Stimulated activated CD8-positive, alpha-beta memory T cell treated with anti-CD3 and anti-CD28 coated beads, Interleukin-7, amount 100 ng/mL, for 4 hours (primary cell): ENCODE measurements at places on chromosomes 5 and 9.

DNA sequence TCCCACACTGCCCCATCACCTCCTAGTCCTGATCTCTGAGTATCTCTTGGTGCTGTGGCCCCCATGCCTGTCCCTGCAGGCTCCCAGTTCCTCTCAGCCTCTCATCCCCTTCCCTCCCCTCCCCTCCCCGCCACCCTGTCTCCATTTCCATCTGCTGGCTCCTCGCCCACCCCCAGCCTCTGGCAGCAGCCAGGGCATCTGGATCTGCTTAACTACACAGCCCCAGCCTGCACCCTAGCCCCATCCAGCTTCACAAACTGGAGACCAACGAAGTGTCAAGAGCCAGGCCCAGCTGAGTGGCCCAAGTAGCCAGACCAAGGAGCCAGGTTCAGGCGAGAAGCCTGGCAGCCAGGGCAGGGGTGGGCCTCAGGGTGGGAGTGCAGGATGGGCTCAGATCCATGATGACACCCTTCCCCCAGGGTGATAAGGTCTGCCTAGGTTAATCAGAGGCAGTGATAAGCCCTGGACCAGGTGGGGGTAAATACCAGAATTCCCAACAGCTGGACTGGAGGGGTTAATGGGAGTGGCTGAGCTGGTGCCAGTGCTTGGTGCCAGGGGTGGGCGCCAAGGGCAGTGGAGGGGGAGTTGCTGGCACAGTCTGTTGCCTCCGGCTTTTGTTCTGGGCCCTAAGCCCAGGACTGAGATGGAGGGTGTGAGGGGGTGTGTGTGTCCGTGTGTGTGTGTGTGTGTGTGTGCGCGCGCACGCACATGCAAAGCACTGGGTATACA, 2.5 kb downstream of the IL11RA start:
- DNase-seq: no peak

- no peak for DNase-seq
Measured at GRCh38 chr9:89718176-89718575, 113.4 kb downstream of the GADD45G start.

DNA sequence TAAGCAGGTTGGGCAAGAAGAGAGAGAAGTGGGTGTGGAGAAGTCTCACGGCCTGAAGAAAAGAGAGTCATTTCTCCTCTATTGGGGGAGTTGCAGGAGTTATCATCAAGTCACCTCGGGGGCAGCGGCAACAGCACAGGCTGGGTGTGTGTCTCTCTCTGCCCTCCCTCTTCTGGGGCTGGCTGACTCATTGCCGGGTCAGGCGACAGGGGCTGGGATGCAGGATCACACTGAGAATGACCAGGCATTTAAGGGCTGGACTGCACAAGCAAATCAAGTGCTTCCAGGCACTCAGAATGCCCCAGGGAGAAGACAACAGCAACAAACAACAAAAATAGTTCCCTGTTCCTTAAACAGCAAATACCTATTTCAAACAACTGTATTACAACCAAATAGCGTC, 6.3 kb upstream of the EQTN start:
- DNase-seq: no peak

GRCh38 chr5:3191585-3191984, 404.0 kb upstream of the IRX1 start:
- DNase-seq: no peak

- no peak for DNase-seq
Measured at GRCh38 chr5:173180331-173180730, 36.0 kb downstream of the BNIP1 start.

GRCh38 chr5:132475987-132476875, 14.3 kb downstream of the IRF1 start:
- no peak for DNase-seq

DNA sequence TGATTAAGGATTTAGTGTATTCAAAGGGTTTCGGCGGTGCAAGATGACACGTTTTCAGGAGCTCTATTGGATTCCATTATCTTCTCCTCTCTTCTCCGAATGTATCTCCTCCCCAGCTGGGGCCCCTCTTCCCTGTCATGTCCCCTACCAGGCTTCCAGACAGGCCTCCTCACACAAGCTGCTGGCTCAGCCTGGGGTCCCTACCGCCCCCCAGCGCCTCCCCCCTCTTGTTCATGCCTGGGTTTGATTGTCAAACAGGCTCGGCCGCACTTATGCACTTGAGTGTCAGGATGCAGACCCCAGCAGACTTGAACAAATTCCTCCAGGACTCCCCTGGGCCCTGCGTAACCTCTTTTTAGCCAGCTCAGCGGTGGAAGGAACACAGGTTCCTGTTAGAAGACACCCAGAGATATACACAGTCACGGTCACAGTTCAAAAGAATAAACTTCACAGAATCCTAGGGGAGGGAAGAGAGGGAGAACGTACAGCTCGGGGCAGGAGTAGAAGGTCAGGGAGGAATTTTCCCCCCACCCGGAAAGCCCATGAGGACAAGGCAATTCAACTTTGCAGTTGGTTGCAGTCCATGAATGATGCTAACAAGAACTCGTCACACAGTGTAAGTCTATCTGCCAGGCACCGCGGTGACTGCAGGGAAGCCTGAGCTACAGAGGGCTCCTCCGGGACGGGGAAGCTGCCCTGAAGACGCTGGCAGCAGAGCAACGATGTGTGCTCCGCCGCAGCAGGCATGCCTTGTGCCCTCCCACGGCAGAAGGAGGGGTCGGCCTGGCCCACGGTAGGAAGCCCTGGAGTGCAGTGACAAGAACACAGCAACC, 560.0 kb downstream of the BNC2 start:
- no peak for DNase-seq

- DNase-seq: no peak
Measured at GRCh38 chr9:17706347-17706746, 127.5 kb downstream of the SH3GL2 start.

DNA sequence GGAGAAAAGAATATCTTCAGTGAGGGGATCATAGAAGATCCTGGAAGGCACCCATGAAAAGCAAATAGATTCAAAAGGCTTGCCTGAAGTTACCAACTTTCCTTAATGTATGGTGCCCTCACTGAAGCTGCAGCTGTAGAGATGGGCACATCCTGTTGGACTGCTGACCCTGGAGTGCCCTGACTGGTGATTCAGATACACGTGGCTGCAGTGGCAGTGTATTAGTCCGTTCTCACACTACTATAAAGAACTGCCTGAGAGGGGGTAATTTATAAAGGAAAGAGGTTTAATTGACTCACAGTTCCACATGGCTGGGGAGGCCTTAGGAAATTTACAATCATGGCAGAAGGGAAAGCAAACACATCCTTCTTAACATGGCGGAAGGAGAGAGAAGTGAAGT, 80.3 kb downstream of the OSMR start:
- DNase-seq: no peak

DNA sequence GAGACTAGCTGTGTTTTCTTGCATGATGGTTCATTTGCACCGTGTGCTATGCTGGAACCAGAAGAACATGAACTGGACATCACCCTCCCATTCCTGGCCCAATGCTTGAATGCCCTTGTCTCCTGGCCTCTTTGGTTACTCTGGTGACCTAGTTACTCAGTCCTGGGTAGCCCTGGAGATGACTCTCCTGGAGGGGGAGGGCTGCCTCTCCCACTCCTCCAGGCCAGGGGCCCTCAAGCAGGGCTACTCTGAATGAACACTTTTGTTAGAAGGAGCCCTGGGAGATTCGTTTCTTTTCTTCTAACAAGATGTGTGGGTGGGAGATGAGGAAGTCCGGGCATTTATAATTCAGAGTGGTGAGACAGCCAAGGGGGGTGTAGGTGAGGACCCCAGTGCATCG, 12.0 kb upstream of the NKX2-5 start:
- DNase-seq: no peak

GRCh38 chr5:72356361-72356760, 36.2 kb downstream of the PTCD2 start:
- no peak for DNase-seq

DNA sequence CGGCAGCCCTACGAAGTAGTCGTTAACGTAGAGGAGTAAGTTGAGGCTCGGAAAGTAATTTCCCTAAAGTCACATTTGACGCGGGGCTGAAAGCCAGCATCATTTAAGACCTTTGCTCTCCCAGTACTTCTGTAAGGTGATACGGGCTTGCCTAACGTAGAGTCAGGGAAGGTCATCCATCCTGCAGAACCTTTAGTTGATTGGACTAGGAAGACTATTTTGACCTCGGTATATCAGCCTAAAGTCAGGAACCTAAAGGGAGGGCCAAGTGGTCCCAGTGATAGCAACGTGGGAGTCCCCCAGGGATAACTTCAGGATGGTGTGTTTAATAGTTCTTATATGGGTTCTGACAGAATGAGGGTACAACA, 657 bp downstream of the NUP214 start:
- DNase-seq: no peak
